ENCODE measurements at places on chromosomes 5 and 9.

- DNase-seq = no peak
These were observed 96.3 kb downstream of the TTLL11 start for GRCh38 chr9:121996783-121997182.

DNA sequence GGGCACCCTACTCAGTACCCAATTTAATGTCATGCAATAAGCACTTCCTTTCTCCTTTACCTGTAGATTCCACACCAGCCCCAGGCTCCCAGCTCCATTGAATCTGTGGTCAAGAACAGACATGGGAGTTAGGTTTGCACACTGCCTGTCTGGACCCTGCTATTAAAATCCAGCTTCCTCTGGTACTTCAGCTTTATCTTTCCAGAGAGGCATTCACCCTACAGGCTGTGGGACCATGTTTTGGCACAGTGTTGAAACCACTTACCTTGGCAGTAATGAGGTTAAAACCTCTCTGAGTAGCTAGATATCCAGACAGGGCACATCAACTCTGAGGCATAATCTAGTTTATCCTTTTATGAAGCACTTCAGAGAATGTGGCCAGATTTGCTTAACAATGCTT, 191.5 kb upstream of the PCSK5 start:
- no peak for DNase-seq

GRCh38 chr5:111099058-111099778, 7.1 kb downstream of the WDR36 start:
- DNase-seq = no peak

- DNase-seq = no peak
These were observed 7.4 kb upstream of the GRAMD2B start for GRCh38 chr5:126415789-126416188.

DNA sequence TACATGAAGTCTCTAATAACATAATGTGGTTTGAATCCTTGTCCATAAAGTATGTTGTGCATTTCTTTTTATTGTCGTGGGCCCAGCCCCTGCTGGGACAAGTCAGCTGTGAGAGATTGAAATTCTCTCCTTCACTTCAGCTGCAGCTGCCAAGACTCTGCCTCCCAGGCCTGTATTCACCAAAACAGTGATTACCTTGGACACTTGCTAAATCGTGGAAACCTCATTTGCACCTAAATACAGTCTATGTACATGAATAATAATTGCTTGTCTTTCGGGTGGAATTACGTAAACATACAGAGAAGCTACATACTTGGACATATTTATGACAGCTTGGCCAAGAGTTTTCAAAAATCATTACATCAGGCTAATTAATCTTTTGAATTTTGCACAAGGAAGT, 898.5 kb upstream of the SEMA6A start:
- no peak for DNase-seq

GRCh38 chr5:172436078-172436878, 18.0 kb downstream of the SH3PXD2B start:
- no peak for DNase-seq

- no peak for DNase-seq
These were observed 31.0 kb upstream of the FIBCD1 start for GRCh38 chr9:130970052-130970451.

- DNase-seq = no peak
These were observed 1145.0 kb downstream of the MAT2B start for GRCh38 chr5:164650427-164650826.

DNA sequence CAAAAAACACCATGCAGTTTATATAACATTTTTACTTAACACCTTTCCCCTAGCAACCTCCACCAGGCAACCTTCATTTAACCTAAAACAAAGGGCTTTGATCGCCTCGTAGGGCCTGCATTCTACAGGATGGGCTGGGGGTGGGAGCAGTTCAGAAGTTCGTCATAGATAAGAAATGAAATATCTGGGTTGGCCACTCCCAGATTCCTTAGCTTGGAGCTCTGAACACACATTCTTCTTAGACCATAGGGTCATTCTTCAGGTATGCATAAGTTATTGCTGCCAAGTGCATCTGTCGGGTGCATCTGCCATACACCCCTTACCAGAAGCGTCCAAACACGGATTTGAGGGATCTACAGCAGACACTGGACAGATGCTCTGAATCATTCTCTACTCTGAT, 4.3 kb upstream of the SLC22A5 start:
- no peak for DNase-seq

DNA sequence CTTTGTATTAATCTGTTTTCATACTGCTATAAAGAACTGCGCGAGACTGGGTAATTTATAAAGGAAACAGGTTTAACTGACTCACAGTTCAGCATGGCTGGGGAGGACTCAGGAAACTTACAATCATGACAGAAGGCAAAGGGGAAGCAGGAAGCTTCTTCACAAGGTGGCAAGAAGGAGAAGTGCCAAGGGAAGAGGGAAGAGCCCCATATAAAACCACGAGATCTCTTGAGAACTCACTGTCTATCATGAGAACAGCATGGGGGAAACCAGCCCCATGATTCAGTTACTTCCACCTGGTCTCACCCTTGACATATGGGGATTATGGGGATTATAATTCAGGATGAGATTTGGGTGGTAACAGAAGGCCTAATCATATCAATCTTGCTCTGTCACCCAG, 60.9 kb upstream of the CHD1 start:
- DNase-seq = no peak
